ENCODE measurements at places on chromosomes 1 and 21. TPM values are rescaled to one million over a fixed set of nuclear protein-coding genes. Genes with fewer than 3 reads are reported as not detected.

DNA sequence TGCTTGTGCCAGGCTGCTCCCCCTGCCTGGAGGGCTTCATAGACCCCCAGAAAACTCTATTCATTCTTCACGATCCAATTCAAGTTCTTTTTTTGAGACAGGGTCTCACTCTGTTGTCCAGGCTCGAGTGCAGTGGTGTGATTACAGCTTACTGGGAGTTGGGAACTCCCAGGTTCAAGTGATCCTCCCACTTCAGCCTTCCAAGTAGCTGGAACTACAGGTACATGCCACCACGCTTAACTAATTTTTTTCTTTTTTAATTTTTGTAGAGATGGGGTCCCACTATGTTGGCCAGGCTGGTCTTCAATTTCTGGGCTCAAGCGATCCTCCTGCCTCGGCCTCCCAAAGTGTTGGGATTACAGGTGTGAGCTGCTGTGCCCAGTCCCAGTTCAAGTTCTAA, 4.3 kb downstream of the STK40 start:
- DNase-seq = no peak
- H3K36me3 ChIP-seq = peaks cover 8% of the 10 kb centered on the region
- no peaks in the 10 kb centered on the region for H3K27me3 ChIP-seq
- H3K4me3 ChIP-seq = no peak overlapping the region

GRCh38 chr1:44682883-44683265, 8.4 kb downstream of the ARMH1 start:
- H3K36me3 ChIP-seq = no peaks in the 10 kb centered on the region
- no peaks in the 10 kb centered on the region for H3K27me3 ChIP-seq
- DNase-seq = no peak
- no peak overlapping the region for H3K27ac ChIP-seq
- H3K4me3 ChIP-seq = no peak overlapping the region
- no peaks in the 10 kb centered on the region for H3K4me1 ChIP-seq

Gene SPATA21
- 0.04 TPM for total RNA-seq

Gene DLGAP3
- total RNA-seq = 0.22 TPM

Gene TRNP1
- 1.3 TPM for total RNA-seq

Gene IL12RB2
- 1.2 TPM for total RNA-seq

Gene LCE3D
- total RNA-seq = not detected

Gene BEND5
- 11.8 TPM for total RNA-seq
